ENCODE measurements at places on chromosomes 7 and 10. TPM values are rescaled to one million over a fixed set of nuclear protein-coding genes. Genes with fewer than 3 reads are reported as not detected.

PTF1A gene
- not detected for total RNA-seq

INA gene
- total RNA-seq: 28.1 TPM

PLAC9 gene
- total RNA-seq: not detected

WEE2 gene
- total RNA-seq: not detected

ANLN gene
- 72.1 TPM for total RNA-seq

SAP25 gene
- 0.28 TPM for total RNA-seq

SPDYE16 gene
- not detected for total RNA-seq

NAT16 gene
- 0.17 TPM for total RNA-seq

CYP3A5 gene
- 1.5 TPM for total RNA-seq

SFRP4 gene
- 4.6 TPM for total RNA-seq

OR2A1 gene
- not detected for total RNA-seq

SUGCT gene
- total RNA-seq: 1.2 TPM

C10orf105 gene
- not detected for total RNA-seq

GRM3 gene
- total RNA-seq: not detected

NDUFB8 gene
- total RNA-seq: 266 TPM

TRIL gene
- total RNA-seq: not detected

TSPAN12 gene
- total RNA-seq: 0.49 TPM

MAT1A gene
- total RNA-seq: 0.11 TPM

HOGA1 gene
- 1.1 TPM for total RNA-seq

MBLAC1 gene
- total RNA-seq: 2.3 TPM

AIMP2 gene
- 88.2 TPM for total RNA-seq

CXCL12 gene
- 0.19 TPM for total RNA-seq

PPP1R17 gene
- total RNA-seq: not detected

PNLIP gene
- total RNA-seq: not detected

NEUROG3 gene
- total RNA-seq: not detected

OPTN gene
- total RNA-seq: 53.4 TPM

GIMAP7 gene
- not detected for total RNA-seq

CPVL gene
- not detected for total RNA-seq

PNLIPRP3 gene
- total RNA-seq: not detected

ARHGEF35 gene
- total RNA-seq: 0.23 TPM

TAS2R5 gene
- not detected for total RNA-seq

SLC37A3 gene
- total RNA-seq: 24.7 TPM

EGFR gene
- 105 TPM for total RNA-seq

IDI2 gene
- total RNA-seq: not detected

BAG3 gene
- 157 TPM for total RNA-seq

STK31 gene
- 0.43 TPM for total RNA-seq

VGF gene
- 15.1 TPM for total RNA-seq

SHLD2 gene
- 28.1 TPM for total RNA-seq

HECW1 gene
- 12.2 TPM for total RNA-seq

MSS51 gene
- 0.36 TPM for total RNA-seq

COL13A1 gene
- 0.27 TPM for total RNA-seq

FXYD4 gene
- total RNA-seq: not detected

FEZF1 gene
- not detected for total RNA-seq

OPALIN gene
- total RNA-seq: not detected

MYO1G gene
- total RNA-seq: 0.09 TPM

AIFM2 gene
- 34.6 TPM for total RNA-seq

KIAA1549 gene
- 8.1 TPM for total RNA-seq

LIPK gene
- total RNA-seq: not detected

VWDE gene
- 0.55 TPM for total RNA-seq

PLEKHA1 gene
- total RNA-seq: 25.2 TPM

ZNF398 gene
- total RNA-seq: 10.1 TPM

STAG3 gene
- 0.15 TPM for total RNA-seq

PTPRN2 gene
- 0.91 TPM for total RNA-seq

WNT8B gene
- 0.07 TPM for total RNA-seq

PGAM2 gene
- total RNA-seq: not detected

IDI1 gene
- 27.4 TPM for total RNA-seq
